ENCODE measurements at places on chromosomes 16 and 17.

- DNase-seq, result no peak
Observed at GRCh38 chr16:6066652-6067051, 969.1 kb upstream of the EEF2KMT start.

GRCh38 chr16:78729687-78730086 is 630.2 kb downstream of the WWOX start:
- DNase-seq, result no peak

- no peak for DNase-seq
Observed at GRCh38 chr17:66938656-66939055, 25.9 kb upstream of the CACNG4 start.

GRCh38 chr17:21387616-21388015 is 11.5 kb downstream of the KCNJ12 start:
- DNase-seq, result no peak

GRCh38 chr16:84228256-84228838 is 11.5 kb downstream of the KCNG4 start:
- DNase-seq, result no peak

- no peak for DNase-seq
Observed at GRCh38 chr16:4677390-4677789, 16.0 kb upstream of the NUDT16L1 start.

DNA sequence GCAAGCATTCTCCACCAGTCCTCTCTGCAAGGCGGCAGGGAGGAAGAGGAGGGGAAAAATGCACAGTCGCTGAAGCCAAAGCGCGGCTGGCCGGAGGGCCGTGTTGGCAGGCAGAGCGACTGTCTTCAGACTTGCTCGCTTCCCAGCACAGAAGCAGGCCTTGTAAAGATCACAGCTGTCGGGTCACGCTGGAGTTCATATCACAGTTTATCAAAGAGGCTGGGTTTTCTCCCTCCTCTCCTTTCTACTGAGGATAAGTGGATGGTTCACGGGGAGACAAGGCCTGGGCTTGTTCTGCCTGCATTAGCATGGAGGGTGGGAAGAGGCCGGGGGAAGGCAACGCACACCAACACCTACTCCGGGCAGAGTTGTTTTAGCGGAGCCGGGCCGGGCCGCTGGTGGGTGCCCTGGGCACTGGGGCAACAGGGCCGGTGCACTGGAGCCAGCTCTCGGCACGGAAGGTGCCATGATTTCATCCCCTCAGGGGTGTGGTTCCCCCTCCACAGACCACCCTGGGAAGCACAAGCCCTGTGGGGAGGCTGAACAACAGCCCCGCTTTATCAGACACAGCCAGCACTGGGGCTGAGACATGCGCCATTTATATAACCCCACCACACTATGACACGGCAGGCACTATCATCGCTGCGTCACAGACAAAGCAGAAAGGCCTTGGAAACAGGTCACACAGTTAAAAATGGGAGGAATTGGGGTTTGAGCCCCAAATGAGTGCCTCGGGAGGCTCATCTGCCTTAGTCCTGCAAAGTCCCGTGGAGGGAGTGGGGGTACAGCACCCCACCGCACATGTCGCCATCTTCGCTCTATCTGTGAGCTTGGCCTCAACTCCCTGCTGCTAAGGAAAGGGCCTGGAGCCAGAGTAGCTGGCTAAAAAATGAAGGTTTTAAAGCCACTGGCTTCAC is 40.3 kb upstream of the MTSS2 start:
- no peak for DNase-seq

DNA sequence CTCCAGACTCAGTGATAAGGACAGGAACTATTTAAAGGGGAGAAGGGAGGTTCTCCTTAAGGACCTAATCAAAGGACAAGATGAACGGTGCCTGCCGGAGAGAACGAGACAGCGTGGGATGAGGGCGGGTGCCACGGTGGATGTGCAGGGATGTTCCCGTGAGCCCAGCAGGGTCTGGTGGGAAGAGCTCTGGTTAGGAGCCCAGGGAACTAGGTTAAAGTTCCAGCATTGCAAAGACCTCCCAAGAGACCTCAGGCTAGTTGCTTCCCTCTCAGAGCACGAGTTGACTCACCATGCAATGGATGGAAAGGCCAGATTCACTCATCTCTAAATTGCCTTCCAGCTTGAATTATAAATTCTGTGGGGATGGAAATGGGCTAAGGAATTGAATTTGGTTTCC is 14.7 kb downstream of the CCR7 start:
- no peak for DNase-seq

GRCh38 chr16:15434425-15435215 is at the start of gene BMERB1:
Gene BMERB1 (plus strand): TSS chr16:15434588. CDS start chr16:15434654, 66 bp downstream.
- peak; percentile 25 for DNase-seq

- no peak for DNase-seq
Observed at GRCh38 chr16:9031107-9031506, 60.3 kb upstream of the HAPSTR1 start.

DNA sequence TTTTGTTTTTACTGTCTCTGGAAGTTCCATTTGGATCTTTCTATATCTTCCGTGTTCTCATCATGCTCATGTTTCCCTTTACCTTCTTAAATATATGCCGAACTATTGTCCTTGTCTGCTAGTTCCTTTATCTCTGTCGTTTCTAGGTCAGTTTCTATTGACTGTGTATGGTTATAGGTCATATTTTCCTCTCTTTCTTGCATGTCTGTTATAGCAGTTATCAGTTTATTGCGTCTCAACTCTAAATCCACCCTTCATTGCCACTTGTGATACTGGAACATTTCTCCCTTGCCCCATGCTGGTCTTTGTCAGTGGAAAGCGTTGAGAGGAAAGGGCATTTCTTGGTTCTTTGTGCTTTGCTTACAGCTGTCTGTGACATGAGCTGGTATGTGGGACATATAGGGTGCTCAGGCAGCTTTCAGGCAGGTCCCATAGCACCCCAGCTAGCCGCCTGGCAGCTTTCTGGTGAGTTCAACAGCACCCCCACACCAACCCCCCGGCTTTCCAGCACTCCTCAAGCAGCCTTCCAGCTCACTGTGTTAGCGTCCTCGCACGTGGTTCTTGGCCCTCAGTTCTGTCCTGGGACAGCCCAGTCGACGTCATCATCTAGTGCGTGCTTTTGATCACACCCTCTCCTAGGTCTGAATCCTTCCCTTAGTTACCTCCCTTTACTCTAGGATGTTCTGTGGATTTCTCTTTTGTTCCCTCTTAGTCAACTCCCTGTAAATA is 15.4 kb upstream of the DNASE1 start:
- DNase-seq, result no peak

GRCh38 chr17:72587156-72587555 is 466.3 kb downstream of the SOX9 start:
- DNase-seq, result no peak

DNA sequence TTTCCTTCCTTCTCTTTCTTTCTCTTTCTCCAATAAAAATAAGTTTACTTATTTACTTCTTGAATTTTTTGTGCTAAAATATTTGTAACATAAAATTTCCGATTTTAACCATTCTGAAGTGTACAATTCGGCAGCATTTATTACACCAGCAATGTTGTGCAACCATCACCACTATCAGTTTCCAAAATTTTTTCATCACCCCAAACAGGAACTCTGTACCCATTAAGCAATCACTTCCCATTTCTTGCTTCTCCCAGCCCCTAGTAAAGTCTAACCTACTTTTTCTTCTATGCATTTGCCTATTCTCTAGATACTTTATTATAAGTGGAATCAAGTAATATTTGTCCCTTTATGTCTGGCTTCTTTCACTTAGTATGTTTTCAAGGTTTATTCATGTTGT is 2.5 kb upstream of the HP start:
- no peak for DNase-seq

- no peak for DNase-seq
Observed at GRCh38 chr16:12829096-12829888, 25.6 kb upstream of the CPPED1 start.

DNA sequence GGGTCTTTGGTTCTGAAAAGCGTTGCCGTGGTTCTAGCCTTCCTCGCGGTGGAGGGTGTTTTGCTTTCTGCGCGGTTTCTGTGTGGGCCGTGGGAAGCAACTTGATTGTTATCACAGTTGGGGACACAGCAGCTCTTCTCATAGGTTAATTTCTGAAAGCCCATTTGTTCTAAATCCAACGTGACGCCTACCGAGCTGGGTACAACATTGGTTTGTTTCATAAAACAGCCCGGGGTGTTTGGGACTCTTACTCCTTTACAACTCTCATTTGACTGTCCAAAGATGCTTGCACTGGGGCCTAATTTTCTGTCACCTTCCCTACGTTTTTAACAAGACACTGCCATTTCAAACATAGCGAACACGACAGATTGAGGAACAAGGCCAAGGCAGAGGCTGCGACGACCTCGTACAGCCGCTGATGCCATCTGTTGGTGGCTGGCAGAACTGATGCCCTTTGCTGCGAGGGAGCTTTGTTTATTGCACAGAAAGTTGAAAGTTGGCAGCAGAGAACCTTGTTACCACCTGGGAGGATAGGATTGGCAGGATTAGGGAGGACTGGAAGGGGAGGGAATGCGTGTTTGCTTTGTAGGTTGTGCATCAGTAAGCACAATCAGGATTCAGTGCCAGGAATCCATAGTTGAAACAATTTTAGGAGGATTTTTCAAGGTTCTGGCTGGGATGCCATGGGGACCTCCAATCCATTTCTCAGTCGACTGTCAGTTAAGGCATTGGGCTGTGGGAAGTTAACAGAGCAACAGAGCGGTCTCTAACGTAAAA is 98.3 kb downstream of the PITPNC1 start:
- DNase-seq, result peak; percentile 84

DNA sequence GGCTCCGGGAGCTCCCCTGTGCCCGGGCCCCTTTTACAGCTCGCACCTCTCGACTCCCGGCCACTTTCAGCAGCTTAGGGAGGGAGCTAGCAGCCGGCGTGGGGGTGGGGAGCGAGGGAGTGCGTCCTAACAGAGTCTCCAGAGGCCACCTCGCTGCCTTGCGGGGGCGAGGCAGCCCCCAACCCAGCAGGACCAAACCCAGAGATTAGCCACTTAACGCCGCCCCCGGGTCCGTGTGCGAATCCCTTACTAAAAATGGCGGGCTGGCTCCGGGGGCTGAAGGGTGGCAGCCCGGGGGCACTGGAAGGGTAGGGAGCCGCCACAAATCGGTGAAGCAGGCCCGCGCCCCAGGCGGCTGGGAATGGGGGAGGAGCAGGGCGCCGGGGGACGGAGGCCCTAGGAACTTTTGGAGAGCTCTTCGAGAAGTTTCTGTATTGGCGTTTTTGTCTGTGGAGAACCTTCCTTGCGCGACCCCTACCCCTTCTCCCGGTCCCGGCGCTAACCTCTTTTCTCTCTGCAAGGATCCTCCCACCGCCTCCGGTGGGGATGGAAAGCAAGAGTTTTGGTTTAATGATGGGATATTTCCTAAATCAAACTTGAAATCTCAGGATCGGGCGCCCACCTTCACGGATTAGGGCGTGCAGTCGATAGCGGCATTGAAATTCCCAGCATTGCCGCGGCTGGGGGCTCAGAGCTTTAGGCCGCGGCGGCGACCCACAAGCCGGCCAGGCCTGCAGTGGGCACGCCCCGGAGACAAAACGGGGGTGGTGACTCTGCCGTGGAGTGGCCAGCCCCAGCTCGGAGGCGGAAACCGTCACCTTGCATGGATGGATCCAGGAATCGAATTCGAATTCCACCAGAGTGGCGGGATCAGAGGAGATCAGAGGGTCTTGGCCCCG is 793 bp upstream of the IRX3 start:
- DNase-seq, result no peak

- peak; percentile 53 for DNase-seq
Observed at GRCh38 chr16:56643080-56643778, 4.8 kb downstream of the MT1A start.

- no peak for DNase-seq
Observed at GRCh38 chr17:68061512-68062313, 26.2 kb downstream of the KPNA2 start.

DNA sequence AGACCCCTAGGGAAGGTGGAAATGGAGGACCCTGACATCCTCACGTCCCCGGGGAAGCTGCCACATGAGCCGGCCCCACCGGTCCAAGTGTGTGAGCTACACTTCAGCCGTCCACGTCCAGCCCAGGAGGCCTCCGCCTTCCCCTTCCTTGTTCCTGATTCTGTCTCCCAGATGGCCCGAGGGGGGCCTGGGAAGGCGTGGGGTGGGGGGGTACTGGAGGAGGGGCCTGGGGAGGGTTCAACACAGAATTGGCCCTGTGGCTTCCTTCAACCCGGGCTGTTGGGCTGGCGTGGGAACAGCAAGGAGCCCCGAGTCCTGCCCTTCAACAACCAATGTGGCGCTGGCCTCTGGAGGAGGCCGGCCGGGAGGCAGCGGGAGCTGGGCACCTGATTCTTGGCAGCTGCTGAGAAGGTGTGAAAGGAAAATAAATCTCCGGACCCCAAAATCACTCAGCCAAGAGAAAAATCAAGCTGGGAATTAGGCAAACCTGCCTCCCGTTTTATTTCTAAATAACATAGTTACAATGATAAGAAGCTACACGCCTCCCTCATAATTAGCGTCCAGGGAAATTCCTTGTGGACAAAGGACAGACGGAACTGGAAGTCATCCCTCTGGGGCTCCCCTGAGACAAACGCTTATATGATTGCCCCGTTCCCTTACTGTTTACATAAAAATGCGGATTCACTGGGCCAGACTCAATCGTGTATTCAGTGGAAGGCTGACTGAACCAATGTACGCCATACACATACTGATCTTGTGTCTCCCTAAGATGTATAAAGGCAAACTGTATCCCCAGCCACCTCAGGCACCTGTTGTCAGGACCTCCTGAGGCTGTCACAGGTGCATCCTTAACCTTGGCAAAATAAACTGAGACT is 1.8 kb upstream of the APRT start:
- no peak for DNase-seq

DNA sequence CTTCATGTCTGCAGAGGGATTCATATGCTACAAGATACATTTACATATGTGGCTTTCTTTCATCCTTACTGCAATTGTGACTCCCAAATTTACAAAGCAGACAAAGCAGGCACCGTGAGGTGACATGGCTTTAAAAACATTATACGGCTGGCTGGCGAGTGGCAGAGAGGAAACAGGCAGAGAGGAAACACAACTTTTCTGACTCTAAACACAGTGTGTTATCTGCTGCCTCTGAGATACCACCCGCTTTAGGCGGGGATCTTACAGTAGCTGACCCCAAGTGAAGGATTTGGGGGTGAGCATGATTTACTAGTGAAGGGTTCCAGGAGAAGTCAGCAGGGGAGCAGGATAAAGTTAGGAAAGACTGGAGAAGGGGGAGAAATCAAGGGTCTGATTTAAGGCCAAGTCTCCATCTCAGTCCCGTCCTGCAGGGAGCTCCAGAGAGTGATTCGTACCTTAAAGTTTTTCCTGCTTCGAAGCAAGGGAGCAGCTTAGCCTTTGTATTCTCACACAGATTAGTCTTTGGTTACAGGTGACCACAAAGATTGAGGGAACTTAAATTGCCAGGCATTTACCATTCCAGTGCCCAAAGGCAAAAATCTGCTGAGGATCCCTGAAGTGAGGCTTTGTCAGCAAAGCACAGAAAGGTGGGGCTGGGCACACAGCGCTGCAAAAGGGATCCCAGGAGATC is 355.0 kb downstream of the GRIN2A start:
- DNase-seq, result no peak

- no peak for DNase-seq
Observed at GRCh38 chr17:13784434-13785095, 182.8 kb upstream of the HS3ST3A1 start.

Data from central memory CD8-positive, alpha-beta T cell (primary cell).